A549 treated with RU486 at 1 μM for 4 hours (cell line): ENCODE measurements at places on chromosomes 16 and 17. TPM values are rescaled to one million over a fixed set of nuclear protein-coding genes. Genes with fewer than 3 reads are reported as not detected.

CD300LB gene
- total RNA-seq: 0.05 to 0.13 TPM (median 0.07 TPM) in 3 of 5 replicates, not detected in the others

DCAKD gene
- 15.9 to 22.3 TPM (median 20.5 TPM) in 5 replicates for total RNA-seq

GLYR1 gene
- total RNA-seq: 37.5 to 43.5 TPM (median 41.5 TPM) in 5 replicates

MYH1 gene
- not detected in 5 replicates for total RNA-seq

RAC3 gene
- 24.7 to 40.1 TPM (median 34.9 TPM) in 5 replicates for total RNA-seq

NHLRC4 gene
- 0.11 to 0.39 TPM (median 0.21 TPM) in 5 replicates for total RNA-seq

NT5M gene
- 5.5 to 11.6 TPM (median 10.1 TPM) in 5 replicates for total RNA-seq

CIBAR2 gene
- total RNA-seq: 0.10 TPM in 1 of 5 replicates, not detected in the others

KRTAP2-3 gene
- not detected in 5 replicates for total RNA-seq

METTL2A gene
- 24.4 to 31.9 TPM (median 30.1 TPM) in 5 replicates for total RNA-seq

SPATA32 gene
- total RNA-seq: 0.09 to 0.31 TPM (median 0.13 TPM) in 5 replicates

TPSB2 gene
- total RNA-seq: not detected in 5 replicates

LPO gene
- total RNA-seq: not detected in 5 replicates

HS3ST3A1 gene
- 0.31 TPM in 1 of 5 replicates, not detected in the others for total RNA-seq

EFCAB13 gene
- total RNA-seq: 0.72 to 2.9 TPM (median 1.9 TPM) in 5 replicates

IL21R gene
- total RNA-seq: not detected in 5 replicates

CCL14 gene
- not detected in 5 replicates for total RNA-seq

BAHCC1 gene
- 9.8 to 14.9 TPM (median 13.0 TPM) in 5 replicates for total RNA-seq

CBX2 gene
- total RNA-seq: 13.7 to 19.2 TPM (median 17.2 TPM) in 5 replicates

ACSF3 gene
- total RNA-seq: 15.5 to 20.7 TPM (median 18.8 TPM) in 5 replicates

ACACA gene
- 49.9 to 61.7 TPM (median 52.3 TPM) in 5 replicates for total RNA-seq

LGALS9B gene
- not detected in 5 replicates for total RNA-seq

LAT gene
- total RNA-seq: 2.2 to 5.3 TPM (median 4.3 TPM) in 5 replicates

ATP1B2 gene
- total RNA-seq: 0.13 to 0.42 TPM (median 0.27 TPM) in 5 replicates

ABCA8 gene
- 0.30 to 0.62 TPM (median 0.34 TPM) in 4 of 5 replicates, not detected in the other for total RNA-seq

ACE gene
- total RNA-seq: 0.37 to 0.92 TPM (median 0.59 TPM) in 5 replicates

CCL13 gene
- total RNA-seq: not detected in 5 replicates

CDH11 gene
- 0.24 to 1.4 TPM (median 0.58 TPM) in 5 replicates for total RNA-seq

FADS6 gene
- total RNA-seq: 0.07 TPM in 1 of 5 replicates, not detected in the others

MYH13 gene
- total RNA-seq: not detected in 5 replicates

ZDHHC7 gene
- total RNA-seq: 53.1 to 68.2 TPM (median 64.5 TPM) in 5 replicates

SDR42E1 gene
- total RNA-seq: 1.2 to 1.6 TPM (median 1.4 TPM) in 5 replicates

ABCA3 gene
- total RNA-seq: 13.6 to 20.1 TPM (median 17.0 TPM) in 5 replicates

DNAI2 gene
- total RNA-seq: 0.09 TPM in 1 of 5 replicates, not detected in the others

DNAAF8 gene
- total RNA-seq: 0.91 to 2.0 TPM (median 1.6 TPM) in 5 replicates

ITGAL gene
- total RNA-seq: 0.08 to 0.10 TPM in 2 of 5 replicates, not detected in the others

SEPHS2 gene
- total RNA-seq: 48.8 to 54.1 TPM (median 52.1 TPM) in 5 replicates

ANKS4B gene
- 0.07 to 0.16 TPM (median 0.09 TPM) in 5 replicates for total RNA-seq

CNTD1 gene
- not detected in 5 replicates for total RNA-seq

NUBP2 gene
- 57.3 to 88.6 TPM (median 81.3 TPM) in 5 replicates for total RNA-seq

SLC26A11 gene
- 9.3 to 17.3 TPM (median 12.8 TPM) in 5 replicates for total RNA-seq

MEFV gene
- total RNA-seq: not detected in 5 replicates
